ENCODE measurements at places on chromosomes 12 and 14. TPM values are rescaled to one million over a fixed set of nuclear protein-coding genes. Genes with fewer than 3 reads are reported as not detected.

DNA sequence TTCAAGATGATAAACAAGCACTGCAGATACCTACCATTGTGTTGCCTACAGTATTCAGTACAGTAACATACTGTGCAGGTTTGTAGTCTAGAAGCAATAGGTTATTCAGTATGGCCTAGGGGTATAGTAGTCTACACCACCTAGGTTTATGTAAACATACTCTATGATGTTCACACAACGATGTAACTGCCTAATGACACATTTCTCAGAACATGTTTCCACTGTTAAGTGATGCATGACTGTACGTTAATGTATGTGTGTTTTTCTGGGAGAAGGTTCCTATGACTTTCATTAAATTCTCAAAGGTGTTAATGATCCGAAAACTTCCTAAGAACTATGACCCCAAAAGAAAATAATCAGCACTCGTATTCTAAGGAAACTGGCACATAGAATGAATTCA lies 20.9 kb upstream of the CALM1 start:
- no peak for DNase-seq

BCL2L2 gene
- total RNA-seq: 25.1 TPM

TAS2R8 gene
- not detected for total RNA-seq

SLCO1B1 gene
- total RNA-seq: 0.35 TPM

- no peak for DNase-seq
These were observed 3.4 kb upstream of the GLRX5 start for GRCh38 chr14:95531473-95531872.

NOPCHAP1 gene
- 17.0 TPM for total RNA-seq

- peak; percentile 35 for DNase-seq
These were observed 1.3 kb downstream of the CHST11 start for GRCh38 chr12:104457746-104458693.

DNA sequence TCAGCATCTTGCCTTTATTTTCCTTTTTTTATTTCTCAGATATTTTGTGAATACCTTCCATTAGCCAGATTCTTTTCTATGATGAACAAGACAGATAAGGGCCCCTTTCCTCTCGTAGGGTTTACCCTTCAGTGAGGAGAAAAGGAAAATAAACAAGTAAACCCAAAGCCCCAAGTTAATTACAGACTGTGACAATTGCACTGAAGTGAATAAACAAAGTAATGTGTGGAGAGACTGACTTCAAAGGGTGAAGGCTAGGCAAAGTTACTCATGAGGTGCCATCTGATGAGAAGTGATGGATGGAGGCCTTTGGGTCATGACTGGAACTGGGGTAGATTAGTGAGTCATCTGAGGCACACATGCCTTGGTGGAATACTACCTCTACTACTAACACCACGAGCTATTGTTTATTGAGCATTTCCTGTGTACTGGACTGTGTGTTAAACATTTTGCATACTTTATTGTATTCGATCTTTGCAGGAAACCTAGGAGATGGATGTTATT lies 143.4 kb upstream of the PRICKLE1 start:
- no peak for DNase-seq

ZFYVE21 gene
- total RNA-seq: 276 TPM

- no peak for DNase-seq
These were observed 399.9 kb downstream of the FOXG1 start for GRCh38 chr14:29166507-29166906.

TSHR gene
- not detected for total RNA-seq

GRCh38 chr12:42958291-42958674 lies 368.7 kb upstream of the PRICKLE1 start:
- no peak for DNase-seq

GRCh38 chr12:26132866-26133265 lies 8.0 kb upstream of the BHLHE41 start:
- DNase-seq: no peak

CRACR2A gene
- 33.6 TPM for total RNA-seq

MSRB3 gene
- total RNA-seq: 100 TPM

DNA sequence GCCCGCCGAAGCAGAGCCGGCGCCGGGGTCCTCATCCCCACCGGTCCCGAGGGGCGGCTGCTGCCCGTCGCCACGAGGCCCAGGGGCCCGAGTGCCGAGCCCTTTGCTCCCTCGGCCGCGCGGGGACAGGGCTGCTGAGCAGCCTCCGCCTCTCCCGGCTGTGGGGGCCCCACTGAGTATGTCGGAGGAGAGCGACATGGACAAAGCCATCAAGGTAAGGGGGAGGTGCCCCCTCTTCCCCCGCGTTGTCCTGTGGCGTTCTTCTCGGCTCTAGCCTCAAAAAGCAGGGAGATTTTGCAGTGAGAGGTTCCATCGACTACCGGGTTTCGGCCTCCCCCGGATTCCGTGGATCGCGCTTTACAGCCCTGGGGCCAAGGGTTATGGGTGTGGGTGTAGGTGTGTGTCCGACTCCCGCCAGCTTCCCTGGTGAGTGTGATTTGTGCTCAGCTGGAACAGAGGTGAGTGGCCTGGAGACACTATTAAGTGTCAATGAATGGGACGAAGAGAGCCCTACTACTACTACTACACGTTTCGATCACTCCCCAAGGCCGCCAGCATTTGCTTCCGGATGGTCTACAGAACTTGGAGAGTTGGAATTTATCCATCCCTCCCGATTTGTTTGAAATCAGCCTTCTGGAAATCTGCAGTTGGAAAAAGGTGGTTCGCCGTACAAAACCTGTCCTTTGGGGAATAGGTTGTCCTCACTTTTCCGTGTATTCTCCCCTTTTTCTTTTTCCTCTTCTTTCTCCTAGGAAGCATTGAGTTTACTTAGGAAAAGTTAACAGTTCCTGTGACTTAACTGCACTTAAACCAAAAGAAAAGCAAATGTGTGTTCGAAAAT lies 748 bp downstream of the MAPKAPK5 start:
- no peak for DNase-seq

DNA sequence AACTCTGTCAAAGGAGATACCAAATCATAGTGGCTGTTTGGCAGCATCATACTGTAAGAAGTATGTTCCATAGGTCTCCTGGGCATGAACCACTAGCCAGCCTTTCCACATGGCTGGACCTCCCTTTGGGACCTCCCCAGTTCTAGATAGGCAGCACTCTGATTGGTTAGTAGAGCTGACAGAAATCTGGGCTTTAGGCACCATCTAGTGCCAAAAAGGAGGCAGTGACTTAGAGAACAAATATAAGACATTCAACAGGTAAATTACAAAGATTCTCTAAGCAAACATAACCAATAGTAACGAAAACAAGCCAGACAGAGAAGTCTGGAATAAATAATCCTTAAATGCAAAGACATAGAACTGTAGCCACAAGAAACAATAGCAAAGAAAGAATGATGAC lies 148.0 kb upstream of the PDE3A start:
- no peak for DNase-seq
